ENCODE measurements at places on chromosomes 2 and 18.

GRCh38 chr2:3223080-3223923 is 154.3 kb downstream of the EIPR1 start:
- peak; percentile 31 for DNase-seq

- DNase-seq, result no peak
These were observed 175.8 kb downstream of the SMAD7 start for GRCh38 chr18:48774941-48775340.

DNA sequence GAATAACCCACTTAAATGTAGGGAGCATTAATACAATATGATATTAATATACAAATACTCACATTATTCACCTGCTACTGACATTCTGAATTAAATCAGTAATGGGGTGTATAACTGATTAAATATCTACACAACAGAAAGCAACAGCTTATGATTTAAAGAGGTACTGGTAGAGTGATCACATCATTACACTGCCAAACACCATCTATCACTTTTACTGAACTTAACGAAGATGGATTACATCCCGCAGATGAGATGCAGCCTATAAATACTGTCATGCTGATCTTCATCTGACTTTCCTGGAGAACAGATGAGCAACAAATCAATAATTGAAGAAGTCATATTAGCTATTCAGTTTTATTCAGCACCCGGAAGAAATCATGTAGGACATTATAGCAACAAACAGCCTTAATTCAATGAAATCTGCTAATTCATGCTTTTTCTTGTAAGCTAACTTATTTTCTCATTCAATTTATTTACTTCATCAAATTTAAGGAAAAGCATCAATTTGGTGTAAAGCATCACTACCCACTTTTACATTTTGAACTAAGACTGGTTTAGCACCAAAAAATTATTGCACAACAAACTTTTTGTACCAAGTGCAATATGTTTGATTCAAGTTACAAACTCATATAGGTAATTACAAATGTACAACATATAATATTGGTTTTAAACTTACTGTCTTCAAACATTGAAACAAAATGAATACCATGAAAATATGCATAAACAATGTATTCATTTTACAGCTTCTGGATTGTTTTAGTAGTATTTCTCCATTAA is 1509.0 kb downstream of the LRP1B start:
- no peak for DNase-seq

- peak; percentile 13 for DNase-seq
These were observed 9.2 kb downstream of the RNU4ATAC start for GRCh38 chr2:121539750-121540469.

DNA sequence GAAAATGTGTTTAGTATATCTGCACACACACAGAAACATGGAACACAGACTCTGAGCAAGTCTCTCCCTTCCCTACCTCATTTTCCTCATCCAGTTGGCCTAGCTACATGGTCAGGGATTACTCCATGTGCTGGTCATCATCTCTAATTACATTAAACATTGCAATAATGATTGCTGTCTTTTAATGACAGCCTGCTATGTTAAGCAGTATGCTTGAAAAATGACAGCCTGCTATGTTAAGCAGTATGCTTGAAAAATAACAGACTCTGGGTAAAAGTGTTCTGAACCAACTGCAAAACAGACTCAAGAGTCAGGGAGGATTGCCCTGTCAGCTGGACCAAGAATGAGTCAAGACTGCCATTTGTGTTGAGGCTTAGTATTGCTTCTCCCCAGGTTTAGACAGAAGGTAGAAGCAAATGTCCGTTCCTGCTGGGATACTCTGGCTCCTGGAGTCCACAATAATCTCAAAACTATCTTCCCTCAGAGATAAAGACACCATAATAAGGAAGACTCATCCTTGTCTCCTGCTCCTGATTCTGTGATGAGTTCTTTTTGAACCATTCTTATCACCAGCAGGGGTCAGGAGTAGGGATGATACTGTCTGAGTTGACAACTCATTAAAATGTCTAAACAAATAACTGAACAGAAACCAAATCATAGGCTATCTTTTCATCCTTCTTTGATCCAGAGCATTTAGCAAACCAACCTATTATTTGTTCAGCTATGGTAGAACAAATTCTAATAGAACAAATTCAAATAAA is 57.7 kb downstream of the CCDC93 start:
- DNase-seq, result no peak

GRCh38 chr2:68789603-68790002 is 55.0 kb downstream of the ARHGAP25 start:
- DNase-seq, result no peak

DNA sequence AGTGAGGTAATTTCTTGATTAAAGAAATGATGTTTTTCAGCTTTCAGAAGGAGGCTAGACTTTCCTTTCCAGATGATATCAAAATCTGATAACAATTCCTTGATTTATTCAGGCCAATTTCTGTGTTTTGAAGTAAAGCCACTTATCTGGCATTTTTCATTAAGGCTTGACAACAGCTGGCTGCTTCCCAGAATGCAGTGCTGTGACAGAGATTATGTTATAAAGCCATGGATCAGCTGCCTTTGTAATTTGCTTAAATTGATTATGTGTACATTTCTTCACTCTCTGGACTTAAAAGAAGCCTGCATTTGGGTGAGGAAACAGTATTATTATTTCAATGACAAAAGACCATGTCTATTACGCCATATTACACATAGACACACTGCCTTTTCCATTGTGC is 136.0 kb downstream of the PLCL1 start:
- DNase-seq, result no peak

- no peak for DNase-seq
These were observed 15.9 kb downstream of the GTF3C3 start for GRCh38 chr2:196783431-196784094.

DNA sequence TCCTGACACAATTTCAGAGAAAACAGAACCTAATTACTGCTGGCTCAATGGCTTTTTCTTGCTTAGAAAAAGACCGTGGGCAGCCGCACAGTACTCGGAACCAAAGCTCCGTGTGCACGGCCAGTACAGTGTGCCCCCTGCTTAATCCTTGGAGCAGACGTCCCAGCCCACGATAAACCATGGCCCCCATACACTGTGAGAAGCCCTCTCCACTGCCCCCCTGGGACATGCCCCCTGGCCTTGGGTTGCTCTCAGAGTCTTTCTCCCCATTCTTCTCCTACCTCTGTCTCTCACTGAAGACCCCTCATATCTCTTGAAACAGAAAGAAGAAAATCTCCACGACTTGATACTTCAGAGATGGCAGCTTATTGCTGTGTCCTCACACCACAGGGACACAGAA is 44.0 kb downstream of the CYP26B1 start:
- DNase-seq, result no peak

DNA sequence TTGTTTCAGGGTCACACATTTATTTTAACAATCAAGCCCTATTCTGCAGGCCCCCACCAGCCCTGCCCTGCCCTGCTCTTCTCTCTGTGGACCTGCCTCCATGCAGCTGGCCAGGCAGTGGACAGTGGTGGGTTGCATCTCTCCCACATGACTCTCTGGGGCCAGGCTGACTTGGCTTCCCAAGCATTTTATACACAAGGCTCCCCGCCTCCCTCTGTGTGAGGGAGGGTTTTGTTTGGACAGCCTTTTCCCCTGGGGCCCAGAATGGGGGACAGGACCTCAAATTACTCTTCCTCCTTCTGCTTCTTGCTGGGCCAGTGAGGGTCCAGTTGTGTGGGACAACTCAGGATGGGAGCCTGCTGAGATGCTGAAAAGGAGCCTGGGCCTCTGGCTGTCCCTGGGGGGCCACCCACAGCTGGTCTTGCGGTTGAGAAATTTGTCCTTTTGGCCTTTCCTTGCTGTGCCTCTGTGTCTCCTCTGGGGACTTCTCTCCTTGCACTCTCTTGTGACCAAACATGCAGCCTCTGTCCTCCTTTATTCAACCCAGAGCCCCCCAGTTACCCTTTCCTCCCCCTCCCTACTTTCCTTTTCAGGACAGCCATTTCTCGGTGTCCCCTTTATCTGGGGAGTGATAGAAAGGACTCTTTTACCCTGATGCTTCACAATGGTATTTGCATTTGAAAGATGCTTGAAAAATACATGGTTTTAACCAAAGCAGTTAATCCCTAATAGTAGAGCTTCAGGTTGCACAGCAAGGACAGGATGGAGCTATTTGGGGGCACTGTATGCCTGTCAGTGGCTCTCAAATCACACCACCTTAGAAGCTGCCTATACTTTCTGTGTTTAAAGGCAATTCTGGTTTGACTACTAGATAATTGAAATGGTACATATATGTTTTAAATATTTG is 151.1 kb downstream of the FHOD3 start:
- DNase-seq, result no peak

DNA sequence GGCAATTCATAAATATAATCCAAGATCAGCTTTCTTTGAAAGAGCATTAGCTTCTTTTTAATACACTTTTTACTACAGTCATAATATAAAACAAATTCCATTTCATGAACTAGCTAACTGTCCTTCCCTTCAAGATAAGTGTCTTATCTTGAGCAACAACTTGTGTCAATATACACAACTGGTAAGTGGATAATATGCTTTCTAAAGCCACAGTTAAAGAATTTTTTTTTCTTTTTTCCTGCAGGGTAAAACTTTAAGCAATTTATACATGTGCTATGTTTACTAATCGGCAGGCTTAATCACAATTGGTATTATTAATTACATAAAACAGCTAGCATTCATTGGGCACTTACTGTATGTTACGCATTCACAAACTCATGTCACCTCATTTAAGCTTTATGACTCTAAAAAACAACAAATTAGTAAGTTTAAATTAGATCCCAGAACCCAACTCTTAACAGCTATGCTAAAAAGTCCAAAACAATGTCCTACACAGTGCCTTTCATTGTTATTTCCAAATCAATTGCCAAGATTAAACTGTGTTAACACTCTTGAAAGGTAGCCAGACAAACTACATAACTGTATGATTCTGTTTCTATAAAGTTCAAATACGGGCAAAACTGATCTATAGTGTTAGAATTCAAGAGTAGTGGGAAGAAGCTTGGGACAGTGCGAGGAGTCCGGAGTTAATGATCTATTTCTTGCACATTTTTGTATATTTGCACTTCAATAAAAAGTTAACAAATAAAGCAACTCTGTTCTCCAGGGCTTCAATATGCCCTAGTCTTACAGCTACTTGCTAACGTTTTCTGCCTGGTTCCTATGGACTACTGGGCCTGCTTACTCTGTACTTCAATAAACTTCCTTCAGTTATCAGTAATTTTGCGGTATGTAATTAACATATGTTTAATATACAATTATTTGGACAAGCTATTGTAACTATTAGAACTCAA is 6.0 kb downstream of the TXNL1 start:
- DNase-seq, result no peak

- no peak for DNase-seq
These were observed 2.1 kb upstream of the FBLN7 start for GRCh38 chr2:112136096-112136495.

DNA sequence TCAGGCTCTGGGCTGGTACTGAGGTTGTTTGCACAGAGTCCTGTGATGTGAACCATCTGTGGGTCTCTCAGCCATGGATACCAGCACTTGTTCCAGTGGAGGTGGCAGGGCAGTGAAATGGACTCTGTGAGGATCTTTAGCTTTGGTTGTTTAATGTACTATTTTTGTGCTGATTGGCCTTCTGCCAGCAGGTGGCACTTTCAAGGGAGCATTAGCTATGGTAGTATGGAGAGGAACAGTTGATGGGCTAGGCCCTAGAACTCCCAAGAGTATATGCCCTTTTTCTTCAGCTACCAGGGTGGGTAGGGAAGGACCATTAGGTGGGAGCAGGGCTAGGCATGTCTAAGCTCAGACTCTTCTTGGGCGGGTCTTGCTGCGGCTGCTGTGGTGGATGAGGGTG is 257.0 kb upstream of the GYPC start:
- DNase-seq, result peak; percentile 3

DNA sequence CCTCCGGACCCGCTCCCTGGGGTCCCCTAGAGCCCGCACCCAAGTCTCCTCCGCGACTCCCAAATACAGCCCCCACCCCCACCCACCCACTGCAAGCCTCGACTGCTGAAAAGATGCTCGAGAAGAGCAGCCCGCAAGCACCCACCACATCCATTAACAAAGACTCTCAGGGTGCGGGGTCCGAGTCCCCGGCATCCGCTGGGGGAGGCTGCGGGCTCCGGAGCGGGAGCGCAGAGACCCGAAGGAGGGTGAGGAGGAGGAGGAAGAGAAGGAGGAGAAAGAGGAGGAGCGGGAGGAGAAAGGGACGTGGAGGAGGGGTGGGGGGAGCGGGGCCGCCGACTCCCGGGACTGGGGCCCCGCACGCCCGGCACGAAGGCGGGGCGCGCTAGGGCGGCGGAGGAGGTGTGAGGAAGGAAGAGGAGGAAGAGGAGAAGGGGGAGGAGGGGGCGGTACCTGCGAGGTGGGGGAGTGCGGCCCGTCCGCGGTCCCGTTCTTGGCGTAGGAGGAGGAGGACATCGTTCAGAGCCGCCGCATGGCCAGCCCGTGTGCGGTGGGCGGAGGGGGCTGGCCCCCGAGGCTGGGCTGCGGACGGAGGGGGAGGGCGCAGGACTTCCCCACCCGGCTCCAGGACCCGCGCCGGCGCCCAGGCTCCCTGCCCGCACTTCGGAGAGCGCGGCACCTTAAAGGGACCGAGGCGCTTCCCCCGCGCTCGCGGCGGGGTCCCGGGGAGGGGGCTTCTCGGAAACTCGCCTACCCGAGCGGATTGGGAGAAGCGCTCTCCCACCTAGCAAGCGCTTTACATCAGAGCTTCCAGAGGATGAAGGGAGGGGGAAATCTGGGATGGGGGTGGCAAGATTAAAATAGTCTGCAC is at the start of gene CACNB4:
Gene CACNB4, minus strand, starts transcription at position 549 of the 871 bp plus-strand sequence.
- DNase-seq, result no peak

DNA sequence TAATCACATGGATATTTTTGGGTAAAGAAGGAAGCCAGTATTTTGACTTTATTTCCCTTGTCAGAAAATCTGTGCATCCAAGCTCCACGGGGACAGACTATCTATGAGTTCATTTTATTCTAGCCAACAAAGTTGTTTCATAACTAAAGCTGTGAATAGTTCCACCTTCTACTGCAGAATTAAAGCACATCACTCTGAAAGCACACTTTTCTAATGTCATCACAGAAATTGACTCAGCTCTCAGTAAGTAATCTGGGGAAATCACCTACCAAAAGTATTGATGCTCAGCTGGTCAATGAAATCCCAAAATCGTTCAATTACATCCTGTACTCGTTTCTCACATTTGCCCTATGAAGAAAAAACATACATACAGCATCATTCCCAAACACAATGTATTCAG is 19.1 kb downstream of the IAH1 start:
- no peak for DNase-seq

GRCh38 chr2:240567137-240567871 is 980 bp upstream of the RNPEPL1 start:
- DNase-seq, result peak; percentile 41

DNA sequence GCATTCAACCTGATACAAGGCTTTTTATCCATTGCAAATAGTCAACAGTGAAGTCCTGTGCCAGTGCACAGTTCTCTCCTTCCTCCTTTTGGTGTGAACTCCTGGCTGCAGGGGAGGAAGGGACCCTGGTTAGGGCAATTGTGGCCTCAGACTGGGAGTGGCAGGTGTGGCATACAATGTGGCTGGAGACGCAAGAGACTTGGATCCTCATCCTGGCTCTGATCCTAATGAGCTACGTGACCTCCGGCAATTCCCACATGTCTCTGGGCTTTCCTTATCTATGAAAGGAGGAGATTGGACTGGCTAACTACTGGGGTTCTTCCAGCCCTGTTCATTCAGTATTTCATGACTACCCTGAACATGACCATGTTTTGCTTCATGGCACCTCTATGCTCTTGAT is 10.5 kb upstream of the IL1A start:
- DNase-seq, result no peak
